ENCODE measurements at places on chromosomes 6 and 20. TPM values are rescaled to one million over a fixed set of nuclear protein-coding genes. Genes with fewer than 3 reads are reported as not detected.

DNA sequence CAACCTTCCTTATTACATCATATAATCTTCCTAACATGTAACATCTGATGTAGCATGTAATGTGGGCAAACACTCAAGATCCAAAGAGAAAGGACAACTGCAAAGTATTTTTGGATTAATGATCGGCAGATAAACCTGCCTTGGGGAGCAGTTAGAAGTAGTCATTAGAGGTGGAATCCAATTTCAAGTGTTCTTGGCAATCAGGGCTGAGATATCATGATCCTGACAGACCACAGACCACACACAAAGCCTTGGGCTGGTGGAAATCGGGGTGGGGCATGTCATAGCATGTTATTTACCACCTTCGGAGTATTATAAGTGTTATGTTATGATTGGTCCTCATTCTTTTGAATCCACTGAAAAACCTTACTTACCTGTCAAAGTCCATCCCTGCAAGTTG, 16.3 kb downstream of the NCOA5 start:
- H3K27ac ChIP-seq: no peak overlapping the region
- DNase-seq: no peak
- H3K4me1 ChIP-seq: no peaks in the 10 kb centered on the region
- peaks cover 36% of the 10 kb centered on the region for H3K36me3 ChIP-seq
- H3K27me3 ChIP-seq: no peaks in the 10 kb centered on the region

Gene YIPF3
- total RNA-seq: 65.1 TPM

DNA sequence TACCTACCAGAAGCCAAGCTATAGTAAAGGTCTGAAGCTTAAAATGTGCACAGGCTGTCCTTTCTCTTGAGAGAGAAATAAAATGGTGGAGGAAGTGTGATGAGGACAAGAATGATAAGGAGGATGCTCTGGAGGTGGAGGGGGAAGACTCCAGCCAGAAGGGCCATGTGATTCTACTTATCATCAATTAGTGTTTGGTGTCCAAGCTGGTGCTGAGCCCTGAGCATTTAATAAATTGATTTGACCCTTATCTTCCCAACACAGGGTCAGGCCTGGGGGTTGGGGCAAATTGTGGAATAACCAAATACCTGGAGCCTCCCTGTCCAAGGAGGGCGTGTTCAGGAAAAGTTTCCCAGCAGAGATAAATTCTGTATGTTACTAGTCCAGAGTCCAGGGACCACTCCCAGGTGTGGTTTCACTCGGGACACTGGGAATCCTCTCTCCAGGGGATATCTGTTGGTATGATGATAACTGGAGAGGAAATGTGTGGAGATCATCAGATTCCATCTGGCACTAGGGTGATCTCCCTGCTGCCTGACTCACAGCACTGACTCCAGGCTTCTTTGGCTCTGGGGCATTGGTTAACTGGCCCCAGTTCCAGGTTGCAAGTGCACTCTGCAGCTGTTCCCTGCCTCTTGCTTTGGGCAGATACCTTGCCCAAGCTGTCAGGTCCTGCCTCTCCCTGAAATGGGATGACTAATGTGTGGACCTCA, 3.8 kb upstream of the MYBL2 start:
- H3K27me3 ChIP-seq: no peaks in the 10 kb centered on the region
- peaks cover 17% of the 10 kb centered on the region for H3K4me1 ChIP-seq
- H3K4me3 ChIP-seq: no peak overlapping the region

GRCh38 chr6:103002282-103002681, 1608.8 kb downstream of the GRIK2 start:
- H3K4me1 ChIP-seq: no peaks in the 10 kb centered on the region
- H3K27me3 ChIP-seq: no peaks in the 10 kb centered on the region
- no peaks in the 10 kb centered on the region for H3K36me3 ChIP-seq
- no peak overlapping the region for H3K27ac ChIP-seq
- DNase-seq: no peak

DNA sequence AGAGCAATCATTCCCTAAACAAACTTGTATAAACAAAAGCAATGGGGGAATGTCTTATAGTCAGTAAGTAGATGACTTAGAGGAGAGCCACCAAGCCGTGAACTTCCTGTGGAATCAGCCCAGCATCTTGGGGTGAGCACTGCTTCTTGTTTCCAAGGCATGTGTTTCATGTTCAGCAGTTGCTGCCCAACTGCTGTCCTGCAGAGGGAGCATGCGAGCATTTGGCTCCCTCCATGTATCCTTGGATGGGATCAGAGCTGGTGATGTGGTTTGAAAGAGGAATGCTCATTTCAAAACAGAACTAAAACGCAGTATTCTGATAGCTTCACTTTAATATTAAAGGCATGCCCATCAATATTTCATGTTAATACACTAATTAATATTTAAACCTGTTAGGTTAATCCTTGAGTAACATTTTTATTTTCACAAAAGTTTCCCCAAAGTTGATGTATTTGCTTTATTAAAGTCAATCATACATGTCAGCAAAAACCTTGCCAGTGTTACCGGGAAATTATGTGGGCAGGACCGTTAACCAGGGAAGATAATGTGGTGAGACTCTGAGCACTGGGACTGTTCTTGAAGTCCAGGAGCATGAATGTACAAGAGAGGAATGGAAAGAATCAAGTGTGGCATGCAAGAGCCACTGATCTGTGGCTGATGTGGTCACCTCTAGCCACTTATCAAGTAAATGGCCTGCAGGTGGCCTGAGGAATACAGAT, 172.1 kb upstream of the GGTLC1 start:
- no peaks in the 10 kb centered on the region for H3K27me3 ChIP-seq
- no peaks in the 10 kb centered on the region for H3K36me3 ChIP-seq
- H3K4me3 ChIP-seq: no peak overlapping the region
- DNase-seq: peak; percentile 20
- no peaks in the 10 kb centered on the region for H3K4me1 ChIP-seq
- H3K27ac ChIP-seq: no peak overlapping the region

DNA sequence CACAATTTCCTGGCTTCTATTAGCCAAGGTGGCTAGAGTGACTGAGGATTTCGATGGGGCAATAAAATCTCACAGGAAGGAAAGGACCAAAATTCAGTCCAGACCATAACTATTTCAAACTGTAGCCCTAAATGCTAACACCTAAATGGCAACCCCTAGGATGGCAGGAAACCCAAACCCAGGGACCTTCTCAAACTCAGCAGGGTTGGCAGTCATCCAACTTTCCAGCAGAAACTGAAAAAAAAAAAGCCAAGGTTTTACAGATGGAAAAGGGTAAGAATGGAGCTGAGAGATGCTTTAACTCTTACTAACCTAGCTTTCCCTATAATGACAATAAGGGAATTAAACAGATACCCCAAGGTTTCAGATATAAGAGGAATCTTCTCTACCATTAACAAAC, 10.5 kb downstream of the IBTK start:
- H3K36me3 ChIP-seq: peaks cover 35% of the 10 kb centered on the region
- no peaks in the 10 kb centered on the region for H3K4me1 ChIP-seq
- H3K4me3 ChIP-seq: no peak overlapping the region
- no peaks in the 10 kb centered on the region for H3K27me3 ChIP-seq

Gene PAK5
- total RNA-seq: not detected

Gene PLAGL2
- total RNA-seq: 20.1 TPM

GRCh38 chr20:48633620-48634257, 194.1 kb downstream of the PREX1 start:
- H3K36me3 ChIP-seq: no peaks in the 10 kb centered on the region
- H3K27ac ChIP-seq: no peak overlapping the region
- H3K4me1 ChIP-seq: no peaks in the 10 kb centered on the region
- no peaks in the 10 kb centered on the region for H3K27me3 ChIP-seq
- DNase-seq: no peak
- H3K4me3 ChIP-seq: no peak overlapping the region

GRCh38 chr6:3442431-3443220, 14.2 kb downstream of the SLC22A23 start:
- peak overlapping the region; percentile 52 for H3K27ac ChIP-seq
- DNase-seq: peak; percentile 80
- H3K4me1 ChIP-seq: peaks cover 31% of the 10 kb centered on the region
- H3K4me3 ChIP-seq: no peak overlapping the region
- no peaks in the 10 kb centered on the region for H3K27me3 ChIP-seq
- H3K36me3 ChIP-seq: no peaks in the 10 kb centered on the region

GRCh38 chr6:90397047-90397446, 100.4 kb upstream of the BACH2 start:
- DNase-seq: peak; percentile 41
- peaks cover 17% of the 10 kb centered on the region for H3K4me1 ChIP-seq
- H3K4me3 ChIP-seq: no peak overlapping the region
- no peaks in the 10 kb centered on the region for H3K36me3 ChIP-seq

Gene SMIM26
- total RNA-seq: 46.9 TPM

Gene RBBP8NL
- not detected for total RNA-seq

DNA sequence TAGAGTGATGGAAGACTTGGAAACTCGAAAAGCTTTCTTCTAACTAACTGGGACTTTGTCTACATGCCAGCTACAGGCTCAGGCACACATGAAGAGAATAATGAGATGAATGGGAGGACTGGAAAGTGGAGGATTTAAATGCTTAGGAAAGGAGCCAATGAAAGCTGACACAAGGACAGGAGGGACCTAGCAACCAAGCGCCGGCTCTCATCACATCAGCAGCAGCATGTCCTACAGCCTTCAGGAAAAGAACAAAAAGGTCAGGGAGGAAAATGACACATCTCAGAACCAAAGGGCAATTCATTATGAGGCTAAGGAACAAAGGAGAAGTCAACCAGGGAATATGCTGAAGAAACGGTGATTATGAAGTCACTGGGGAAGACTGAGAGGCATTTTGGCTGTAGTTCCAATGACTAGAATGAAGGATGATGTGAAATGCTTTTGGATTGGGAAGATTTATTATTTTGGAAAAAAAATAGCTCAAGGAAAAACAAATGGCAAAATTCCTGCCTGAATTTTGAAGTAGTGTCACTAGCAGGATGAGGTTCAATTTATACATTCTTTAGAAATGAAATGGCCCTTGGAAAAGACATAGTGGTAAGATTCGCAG, 5.7 kb downstream of the BACH2 start:
- H3K27ac ChIP-seq: no peak overlapping the region
- DNase-seq: no peak
- no peaks in the 10 kb centered on the region for H3K36me3 ChIP-seq
- peaks cover 13% of the 10 kb centered on the region for H3K27me3 ChIP-seq

- H3K4me1 ChIP-seq: no peaks in the 10 kb centered on the region
- no peaks in the 10 kb centered on the region for H3K27me3 ChIP-seq
- H3K36me3 ChIP-seq: no peaks in the 10 kb centered on the region
- no peak overlapping the region for H3K4me3 ChIP-seq
Measured at GRCh38 chr6:111761783-111762312, 111.4 kb downstream of the FYN start.

Gene MUC22
- not detected for total RNA-seq

GRCh38 chr6:40075056-40075590, 140.9 kb upstream of the MOCS1 start:
- DNase-seq: no peak
- no peaks in the 10 kb centered on the region for H3K27me3 ChIP-seq
- no peaks in the 10 kb centered on the region for H3K4me1 ChIP-seq
- H3K36me3 ChIP-seq: no peaks in the 10 kb centered on the region

Gene FGD2
- total RNA-seq: not detected

DNA sequence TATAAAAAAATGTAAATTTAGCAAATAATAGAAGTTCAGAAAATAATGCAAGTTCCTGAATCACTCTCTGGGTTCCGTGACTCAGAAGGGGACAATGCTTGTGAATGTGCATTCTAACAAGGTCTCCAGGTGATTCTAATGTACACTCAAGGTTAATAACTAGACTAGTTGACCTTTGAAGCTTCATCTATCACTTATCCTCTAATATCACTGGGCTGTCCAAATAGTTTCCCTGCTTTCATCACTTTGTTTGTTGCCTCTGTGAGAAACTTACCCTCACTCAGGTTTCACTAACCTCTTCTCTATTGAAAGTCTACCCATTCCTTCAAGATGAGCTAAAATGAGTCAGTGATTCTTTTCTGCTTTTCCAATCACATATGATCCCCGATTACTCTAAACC, 189.0 kb downstream of the BTBD9 start:
- H3K27ac ChIP-seq: no peak overlapping the region
- DNase-seq: no peak
- no peaks in the 10 kb centered on the region for H3K36me3 ChIP-seq
- H3K4me1 ChIP-seq: no peaks in the 10 kb centered on the region
- H3K27me3 ChIP-seq: peaks cover 10% of the 10 kb centered on the region

Gene MLIP
- not detected for total RNA-seq

DNA sequence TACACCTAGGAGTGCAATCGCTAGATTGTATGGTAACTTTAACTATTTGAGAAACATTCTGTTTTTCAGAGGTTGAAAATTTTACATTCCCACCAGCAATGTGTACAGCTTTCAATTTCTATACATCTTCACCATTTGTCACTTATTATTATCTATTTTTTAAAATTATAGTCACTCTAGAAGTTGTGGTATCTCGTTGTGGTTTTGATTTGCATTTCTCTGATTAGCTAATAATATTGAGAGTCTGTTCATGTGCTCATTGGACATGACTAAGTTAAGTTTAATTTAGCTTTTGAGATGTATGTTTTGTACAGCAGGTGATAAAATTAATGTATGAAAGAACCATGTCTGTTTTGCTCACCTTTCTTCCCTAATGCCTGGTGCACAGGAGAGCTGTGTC, 34.8 kb upstream of the PLCB1 start:
- no peaks in the 10 kb centered on the region for H3K27me3 ChIP-seq
- H3K36me3 ChIP-seq: no peaks in the 10 kb centered on the region
- H3K4me1 ChIP-seq: no peaks in the 10 kb centered on the region

GRCh38 chr6:93550551-93551276, 131.4 kb upstream of the EPHA7 start:
- no peaks in the 10 kb centered on the region for H3K4me1 ChIP-seq
- no peak overlapping the region for H3K27ac ChIP-seq
- H3K4me3 ChIP-seq: no peak overlapping the region
- H3K36me3 ChIP-seq: no peaks in the 10 kb centered on the region

Gene GLP1R
- not detected for total RNA-seq

GRCh38 chr20:14142964-14143627, 147.8 kb downstream of the MACROD2 start:
- no peak overlapping the region for H3K27ac ChIP-seq
- DNase-seq: no peak
- H3K4me1 ChIP-seq: no peaks in the 10 kb centered on the region
- no peak overlapping the region for H3K4me3 ChIP-seq

DNA sequence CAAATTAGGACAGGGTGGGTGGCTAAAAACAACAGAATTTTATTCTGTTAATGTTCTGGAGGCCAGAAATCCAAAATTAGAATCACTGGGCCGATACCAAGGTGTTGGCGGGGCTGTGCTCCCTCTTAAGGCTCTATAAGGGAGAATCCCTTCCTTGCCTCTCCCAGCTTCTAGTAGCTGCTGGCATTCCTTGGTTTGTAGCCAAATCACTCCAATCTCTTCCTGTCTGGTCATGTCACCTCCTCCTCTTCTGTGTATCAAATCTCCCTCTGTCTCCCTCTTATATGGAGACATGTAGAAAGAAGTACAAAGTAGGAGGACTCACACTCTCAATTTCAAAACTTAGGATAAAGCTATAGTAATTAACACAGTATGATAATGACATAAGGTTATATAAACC, 102.9 kb upstream of the SIRPA start:
- no peak overlapping the region for H3K27ac ChIP-seq
- H3K4me1 ChIP-seq: no peaks in the 10 kb centered on the region
- no peak for DNase-seq
- H3K27me3 ChIP-seq: no peaks in the 10 kb centered on the region
- no peaks in the 10 kb centered on the region for H3K36me3 ChIP-seq

Gene PRND
- not detected for total RNA-seq

GRCh38 chr6:37814374-37814773, 5.2 kb upstream of the ZFAND3 start:
- peaks cover under 1% of the 10 kb centered on the region for H3K27me3 ChIP-seq
- no peaks in the 10 kb centered on the region for H3K36me3 ChIP-seq
- no peak overlapping the region for H3K27ac ChIP-seq
- no peak for DNase-seq
- no peak overlapping the region for H3K4me3 ChIP-seq

Data from K562 (cell line).